Heart left ventricle (tissue), 16 donors: ENCODE measurements at places on chromosomes 6 and 20. TPM values are rescaled to one million over a fixed set of nuclear protein-coding genes. Genes with fewer than 3 reads are reported as not detected.
A peak's percentile ranks its signal among the peaks of the same experiment; 100 is the strongest.

DNA sequence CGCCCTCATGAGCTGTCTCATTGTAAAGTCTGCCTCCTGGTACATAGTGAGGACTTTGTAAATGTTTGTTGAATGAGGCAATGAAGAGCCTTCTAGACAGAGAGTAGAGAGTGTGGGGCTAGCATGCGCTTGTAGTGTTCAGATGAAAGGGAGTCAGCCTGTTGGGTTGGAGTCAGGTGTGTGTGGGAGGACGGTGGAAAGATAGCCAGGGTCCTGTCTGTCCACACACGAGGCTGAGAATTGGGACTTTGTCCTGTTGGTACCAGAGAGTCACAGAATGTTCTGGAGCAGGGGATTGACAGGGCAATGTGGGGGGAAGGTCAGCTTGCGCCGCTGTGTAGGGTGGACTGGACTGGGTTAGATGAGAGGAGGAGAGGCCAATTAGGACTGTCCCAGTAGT, 58.6 kb downstream of the RIOK1 start:
- H3K4me3 ChIP-seq, result no peak overlapping the region
- no peak overlapping the region for H3K27ac ChIP-seq
- H3K27me3 ChIP-seq, result no peaks in the 10 kb centered on the region

DNA sequence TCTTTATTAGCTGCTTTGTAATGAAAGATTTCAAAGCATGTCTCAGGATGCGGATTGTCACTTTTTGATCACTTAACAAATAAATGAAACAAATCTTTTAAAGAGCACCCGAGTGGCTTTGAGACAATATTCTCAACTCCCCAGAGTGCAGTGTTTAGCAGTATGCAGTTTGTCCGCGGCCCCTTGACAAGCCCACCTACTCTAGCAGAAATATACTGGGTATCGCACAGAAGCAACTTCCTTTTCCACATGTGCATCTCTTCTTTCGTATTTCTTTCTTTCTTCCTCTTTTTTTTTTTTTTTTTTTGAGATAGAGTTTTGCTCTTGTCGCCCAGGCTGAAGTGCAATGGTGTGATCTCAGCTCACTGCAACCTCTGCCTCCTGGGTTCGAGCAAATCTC, 84.5 kb upstream of the FAM184A start:
- peaks cover 6% of the 10 kb centered on the region for H3K4me1 ChIP-seq
- H3K4me3 ChIP-seq, result no peak overlapping the region
- no peaks in the 10 kb centered on the region for H3K36me3 ChIP-seq
- DNase-seq, result no peak
- no peak overlapping the region for H3K27ac ChIP-seq

GRCh38 chr6:113031591-113032238, 684.6 kb downstream of the RFPL4B start:
- H3K27ac ChIP-seq, result no peak overlapping the region
- H3K36me3 ChIP-seq, result no peaks in the 10 kb centered on the region
- peaks cover under 1% of the 10 kb centered on the region for H3K4me1 ChIP-seq
- no peak for DNase-seq

The EYS gene
- total RNA-seq, result not detected

The BRPF3 gene
- 15.9 TPM for total RNA-seq

DNA sequence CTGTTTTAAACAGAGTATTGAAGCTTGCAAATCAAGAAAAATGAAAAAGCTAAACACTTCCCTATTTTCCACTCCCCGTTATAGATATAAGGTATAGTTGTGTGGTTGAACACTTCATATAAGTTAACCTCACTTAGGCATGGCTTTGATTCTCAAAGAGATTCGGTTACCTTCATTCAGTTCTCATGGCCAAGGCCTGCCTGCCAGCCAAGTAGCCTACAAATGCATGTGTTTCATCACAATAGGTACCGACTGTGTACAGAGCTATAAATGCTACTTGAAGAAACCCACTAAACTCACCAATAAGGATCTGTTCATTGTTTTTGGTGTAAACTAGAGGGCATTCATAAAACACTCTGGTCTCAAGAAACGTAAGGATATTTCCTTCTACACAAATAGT, 27.8 kb downstream of the PM20D2 start:
- no peaks in the 10 kb centered on the region for H3K36me3 ChIP-seq
- H3K4me1 ChIP-seq, result no peaks in the 10 kb centered on the region
- no peak for DNase-seq
- H3K4me3 ChIP-seq, result no peak overlapping the region

DNA sequence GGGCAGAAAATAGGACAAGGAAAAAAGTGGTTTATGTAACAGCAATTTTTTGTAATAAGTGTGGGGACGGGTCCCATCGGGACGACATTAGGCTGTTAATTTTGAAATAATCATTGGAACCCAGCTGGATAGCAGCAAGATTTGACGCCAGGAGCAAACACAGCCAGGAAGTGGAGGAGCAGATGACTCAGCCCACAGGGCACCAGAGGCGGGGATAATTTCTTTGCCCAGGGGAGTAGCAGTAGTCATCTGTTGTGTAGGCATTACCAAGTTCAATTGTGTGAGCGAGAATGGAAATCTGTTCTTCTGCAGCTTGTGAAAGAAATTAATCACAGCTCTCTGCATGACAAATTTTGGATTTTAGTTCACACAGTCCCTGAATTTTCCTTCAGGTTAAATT, 22.6 kb upstream of the RIN2 start:
- no peak overlapping the region for H3K4me3 ChIP-seq
- H3K27ac ChIP-seq, result peak overlapping the region; percentile 67

The CRISP2 gene
- not detected for total RNA-seq

The FKBP1C gene
- total RNA-seq, result not detected

The TSBP1 gene
- total RNA-seq, result not detected

GRCh38 chr6:138480279-138480949, 18.9 kb downstream of the NHSL1 start:
- no peak for DNase-seq
- no peaks in the 10 kb centered on the region for H3K27me3 ChIP-seq
- no peaks in the 10 kb centered on the region for H3K36me3 ChIP-seq

The CRISP1 gene
- total RNA-seq, result not detected

GRCh38 chr20:62860391-62860923, 1.2 kb downstream of the TCFL5 start:
- H3K27ac ChIP-seq, result no peak overlapping the region
- H3K27me3 ChIP-seq, result no peaks in the 10 kb centered on the region
- DNase-seq, result no peak
- peaks cover 18% of the 10 kb centered on the region for H3K4me1 ChIP-seq
- peak overlapping the region; percentile 66 for H3K4me3 ChIP-seq

The GJA1 gene
- total RNA-seq, result 404 TPM

The MEI4 gene
- total RNA-seq, result 0.36 TPM

DNA sequence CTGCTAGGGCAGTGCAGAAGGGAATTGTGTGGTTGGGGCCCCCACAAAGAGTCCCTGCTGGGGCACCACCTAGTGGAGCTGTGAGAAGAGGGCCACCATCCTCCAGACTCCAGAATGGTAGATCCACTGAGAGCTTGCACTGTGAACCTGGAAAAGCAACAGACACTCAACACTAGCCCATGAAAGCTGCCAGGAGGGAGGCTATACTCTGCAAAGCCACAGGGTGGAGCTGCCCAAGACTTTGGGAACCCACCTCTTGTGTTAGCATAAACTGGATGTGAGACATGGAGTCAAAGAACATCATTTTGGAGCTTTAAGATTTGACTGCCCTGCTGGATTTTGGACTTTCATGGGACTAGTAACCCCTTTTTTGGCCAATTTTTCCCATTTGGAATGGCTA, 328.4 kb upstream of the KHDRBS2 start:
- no peaks in the 10 kb centered on the region for H3K4me1 ChIP-seq
- no peaks in the 10 kb centered on the region for H3K36me3 ChIP-seq
- no peaks in the 10 kb centered on the region for H3K27me3 ChIP-seq
